Stimulated activated CD8-positive, alpha-beta memory T cell treated with anti-CD3 and anti-CD28 coated beads, Interleukin-15, amount 100 ng/mL, for 4 hours (primary cell): ENCODE measurements at places on chromosomes 2 and 18.

DNA sequence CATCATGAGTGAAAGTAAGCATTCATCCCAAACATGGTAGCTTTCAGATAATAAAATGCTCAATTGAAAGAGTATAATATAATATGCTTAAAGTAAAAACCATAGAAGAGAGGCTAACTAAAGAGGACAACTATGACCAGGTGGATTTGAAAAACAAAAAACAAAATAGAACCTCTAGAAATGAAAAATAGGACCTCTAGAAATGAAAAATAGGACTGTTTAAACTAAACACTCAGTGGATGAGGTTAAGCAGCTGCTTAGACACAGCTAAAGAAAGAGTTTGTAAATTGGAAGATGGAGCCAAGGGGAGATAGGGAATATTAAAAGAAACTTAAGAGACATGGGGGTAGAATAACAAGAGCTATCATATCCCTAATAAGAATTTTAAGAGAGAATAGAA is 301.6 kb downstream of the BCL2 start:
- DNase-seq: no peak

DNA sequence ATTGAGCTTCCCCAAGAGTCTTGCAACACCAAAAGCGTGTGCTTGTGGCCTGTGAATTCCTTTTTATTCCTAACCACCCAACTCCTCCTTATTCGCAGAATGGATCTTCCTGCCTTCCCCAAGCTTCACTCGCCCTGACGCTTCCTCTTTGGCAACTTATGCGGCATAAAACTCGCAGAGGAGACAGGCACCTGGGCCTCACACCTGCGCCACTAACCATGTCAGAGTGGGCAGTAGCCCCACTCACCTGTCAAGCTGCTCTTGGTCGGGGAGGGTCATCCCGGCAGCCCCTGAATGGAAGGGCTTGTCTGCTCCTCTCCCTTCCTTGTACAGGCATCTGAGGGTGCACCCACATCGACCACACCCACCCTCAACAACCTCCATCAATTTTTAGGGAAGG is 106.9 kb upstream of the GPC1 start:
- DNase-seq: no peak

GRCh38 chr2:134671513-134671912 is 47.3 kb downstream of the TMEM163 start:
- no peak for DNase-seq

- DNase-seq: no peak
Measured at GRCh38 chr2:150043172-150043500, 444.3 kb downstream of the RND3 start.

- no peak for DNase-seq
Measured at GRCh38 chr2:221350616-221351015, 221.5 kb downstream of the EPHA4 start.

DNA sequence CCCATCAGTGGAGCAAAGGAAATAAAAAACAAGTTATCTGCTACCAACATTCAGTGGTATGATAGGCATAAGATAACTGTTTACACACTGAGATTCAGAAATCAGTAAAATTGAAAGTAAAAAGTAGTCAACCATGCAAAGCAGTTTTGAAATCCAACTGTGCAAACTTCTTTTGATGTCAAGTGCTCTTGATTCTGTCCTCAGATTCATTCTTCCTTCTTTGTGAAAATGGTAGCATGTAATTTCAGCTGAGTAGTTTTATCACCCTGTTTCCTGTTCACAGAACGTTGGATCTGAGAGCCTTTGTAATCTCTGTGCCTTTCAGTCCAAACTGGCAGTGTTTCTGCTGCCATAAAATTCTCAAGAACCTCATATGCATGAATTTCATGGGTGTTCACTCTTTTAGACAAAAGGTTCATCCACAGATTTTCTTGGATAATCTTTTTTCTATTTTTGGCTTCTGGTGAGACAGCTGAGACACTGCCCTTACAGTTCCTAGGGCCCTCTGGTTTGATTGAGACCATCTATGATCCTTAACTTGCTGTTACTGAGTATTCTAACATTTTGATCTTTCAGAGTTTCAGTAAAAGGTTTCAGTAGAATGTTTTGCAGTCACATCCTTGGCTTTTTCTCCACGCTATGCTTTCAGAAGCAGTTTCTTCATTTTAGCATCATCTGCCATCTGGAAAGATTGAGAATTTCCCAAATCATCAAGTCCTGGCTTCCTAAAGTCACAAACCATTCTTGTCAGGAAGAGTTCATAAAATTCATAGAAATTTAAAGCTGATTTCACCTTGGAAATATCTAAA is 272.3 kb upstream of the EPHA4 start:
- no peak for DNase-seq

- no peak for DNase-seq
Measured at GRCh38 chr2:111618226-111618977, 265.6 kb downstream of the ANAPC1 start.

- no peak for DNase-seq
Measured at GRCh38 chr2:210557721-210558120, 1.3 kb downstream of the CPS1 start.

DNA sequence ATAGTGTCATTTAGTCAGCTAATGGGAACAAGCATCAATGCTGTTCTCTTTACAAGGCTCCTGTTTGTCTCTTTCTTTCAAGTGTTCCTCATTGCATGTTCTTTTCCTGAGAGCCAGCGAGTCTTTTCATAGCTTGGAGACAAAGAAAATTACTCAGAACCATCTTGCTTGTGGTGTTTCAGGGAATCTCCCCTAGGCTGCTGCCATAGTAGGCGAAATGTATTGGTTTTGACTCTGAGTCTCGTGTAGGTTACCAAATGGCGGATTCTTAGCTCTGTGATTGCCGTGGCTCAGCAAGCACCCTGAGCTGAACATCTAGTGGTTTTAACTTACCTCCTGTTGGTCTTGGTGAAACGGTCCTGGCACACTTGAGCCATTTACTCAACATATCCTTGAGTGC is 68.7 kb downstream of the RHBDD1 start:
- no peak for DNase-seq

DNA sequence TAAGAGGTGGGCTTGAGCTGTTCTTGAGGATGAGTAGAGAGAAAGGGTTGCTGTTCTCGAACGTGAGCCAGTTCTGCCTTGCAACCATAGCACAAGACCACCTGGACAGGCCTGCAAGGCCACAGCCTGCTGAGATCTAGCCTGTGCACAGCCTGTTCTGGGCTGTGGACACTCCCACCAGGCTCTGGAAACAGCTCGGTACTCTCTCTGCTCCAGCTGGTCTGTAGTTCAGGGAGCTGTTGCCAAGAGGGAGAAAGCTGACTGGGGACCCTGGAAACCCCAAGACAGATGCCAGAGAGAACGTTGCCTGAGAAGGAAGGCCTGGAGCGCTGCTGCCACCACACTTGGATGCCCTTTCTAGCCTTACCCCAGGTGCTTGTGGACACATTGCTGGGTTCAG is 69.8 kb downstream of the CTIF start:
- DNase-seq: no peak

DNA sequence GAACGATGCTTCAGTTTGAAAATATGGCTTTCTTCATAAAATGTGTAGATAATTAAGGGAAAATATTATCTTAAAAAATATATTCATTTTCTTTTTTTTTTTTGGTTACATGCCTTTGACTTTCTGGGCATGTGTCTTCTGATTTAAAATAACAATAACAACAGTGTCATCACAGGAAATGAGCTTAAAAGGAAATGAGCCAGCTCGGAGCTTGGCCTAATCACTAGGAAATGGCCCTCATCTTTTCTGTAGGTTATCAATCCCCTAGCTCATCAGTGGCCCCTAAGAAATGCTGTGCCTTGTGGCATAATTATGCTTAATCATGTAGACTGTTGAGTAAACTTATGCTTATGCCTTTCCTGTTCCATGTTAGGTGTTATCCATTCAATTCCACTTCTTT is 141.8 kb upstream of the FHL2 start:
- DNase-seq: no peak

GRCh38 chr2:23554054-23554697 is 169.2 kb downstream of the KLHL29 start:
- no peak for DNase-seq

- DNase-seq: no peak
Measured at GRCh38 chr18:26710470-26711096, 154.9 kb downstream of the AQP4 start.

- no peak for DNase-seq
Measured at GRCh38 chr2:15840969-15841368, 99.4 kb upstream of the MYCN start.

GRCh38 chr18:45749918-45750689 is 26.1 kb downstream of the SLC14A1 start:
- no peak for DNase-seq

DNA sequence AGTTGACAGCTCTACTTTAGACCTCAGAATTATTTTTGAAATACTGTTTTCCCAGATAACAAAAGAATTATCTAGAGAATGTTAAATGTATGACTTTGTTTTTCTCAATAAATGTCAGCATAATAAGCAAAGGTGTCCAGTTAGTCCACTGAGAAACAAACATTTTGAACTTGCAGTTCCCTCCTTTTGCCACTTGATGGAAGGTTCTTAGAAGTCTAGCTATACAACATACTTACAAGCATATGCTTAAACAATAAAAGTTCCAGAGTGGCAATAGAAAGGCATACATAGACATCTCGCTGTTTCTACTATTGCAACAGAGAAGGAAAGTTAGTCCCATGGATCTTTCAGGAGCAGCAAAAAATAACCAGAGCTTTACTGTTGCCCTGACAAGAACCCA is 11.8 kb downstream of the NDUFA10 start:
- DNase-seq: no peak

DNA sequence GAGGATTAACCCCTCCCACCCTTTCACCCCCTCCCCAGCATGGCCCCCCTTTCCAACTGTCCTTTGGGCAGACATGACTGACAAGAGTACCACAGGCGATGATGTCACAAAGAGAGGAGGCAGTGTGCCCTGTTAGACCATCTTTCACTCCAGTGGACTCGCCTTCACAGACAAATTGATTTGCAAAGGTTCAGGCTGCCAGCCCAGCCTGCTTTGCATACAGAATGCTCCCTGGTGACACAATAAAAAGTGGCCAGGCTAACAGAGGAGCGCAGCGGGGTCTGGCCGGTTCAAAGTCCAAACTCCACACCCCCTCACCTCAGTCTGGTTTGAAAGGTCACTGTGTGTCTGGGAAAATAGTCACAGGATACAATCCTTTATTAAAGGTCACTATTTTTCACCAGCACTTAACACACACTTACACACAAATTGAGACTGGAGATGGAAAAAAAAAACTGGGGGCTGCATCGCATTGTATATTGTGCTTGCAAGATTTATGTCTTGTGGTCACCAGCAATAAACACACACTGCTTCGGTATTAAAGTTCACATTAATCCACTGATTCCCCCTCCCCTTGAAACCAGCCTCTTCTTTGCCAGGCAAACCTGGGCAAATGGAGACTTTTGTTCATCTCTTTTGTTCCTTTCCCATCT is 236.9 kb downstream of the BCL11A start:
- no peak for DNase-seq

DNA sequence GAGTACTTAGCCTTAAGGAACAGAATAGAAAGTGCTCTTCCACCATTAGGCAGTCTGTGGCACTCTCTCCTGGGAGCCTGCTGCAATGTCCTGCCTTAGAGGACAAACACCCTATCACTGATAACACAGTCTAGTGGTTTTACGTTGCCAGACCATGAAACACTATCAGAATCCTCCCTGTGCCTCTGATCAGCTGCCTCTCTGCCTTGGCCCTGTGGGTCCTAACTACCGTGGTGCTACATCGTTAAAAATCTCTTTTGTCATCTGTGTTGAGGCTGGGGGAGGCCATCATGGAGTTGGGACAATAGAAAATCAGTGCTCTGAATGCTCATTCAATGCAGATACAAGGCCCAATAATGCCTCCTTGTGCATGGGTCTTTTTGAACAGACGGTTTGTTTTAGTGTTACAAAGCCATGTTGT is 11.9 kb upstream of the APCDD1 start:
- no peak for DNase-seq

- DNase-seq: no peak
Measured at GRCh38 chr18:60246606-60247005, 126.0 kb downstream of the MC4R start.

DNA sequence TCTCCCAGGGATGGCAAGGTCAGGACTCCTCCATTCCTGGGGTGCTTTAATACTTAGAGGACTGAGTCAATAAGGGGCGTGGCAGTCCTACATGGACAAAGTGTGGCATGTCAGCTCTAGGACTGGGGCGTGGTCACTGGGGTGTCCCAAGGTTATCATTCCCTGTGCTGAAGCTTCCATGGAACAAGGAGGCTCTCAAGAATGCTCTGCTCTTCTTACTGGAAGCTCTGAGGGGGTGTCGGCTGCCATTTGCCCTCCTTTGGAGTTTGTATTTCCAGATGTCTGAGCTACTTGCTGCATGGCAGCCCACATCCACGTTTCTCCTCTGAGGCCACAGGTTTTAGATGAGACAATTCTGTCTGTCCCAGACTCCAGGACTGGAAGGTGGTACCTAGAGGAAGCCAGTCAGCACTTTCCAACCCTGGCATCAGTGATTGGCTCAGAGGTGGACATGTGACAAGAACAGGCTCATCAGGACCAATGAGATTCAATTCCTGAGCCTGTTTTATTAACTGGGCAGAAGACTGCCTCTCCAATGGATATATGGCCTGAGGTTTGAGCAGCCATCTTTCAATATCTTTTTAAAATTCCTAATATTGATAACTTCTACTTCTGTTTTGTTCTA is 128.9 kb upstream of the ARL4C start:
- DNase-seq: no peak

DNA sequence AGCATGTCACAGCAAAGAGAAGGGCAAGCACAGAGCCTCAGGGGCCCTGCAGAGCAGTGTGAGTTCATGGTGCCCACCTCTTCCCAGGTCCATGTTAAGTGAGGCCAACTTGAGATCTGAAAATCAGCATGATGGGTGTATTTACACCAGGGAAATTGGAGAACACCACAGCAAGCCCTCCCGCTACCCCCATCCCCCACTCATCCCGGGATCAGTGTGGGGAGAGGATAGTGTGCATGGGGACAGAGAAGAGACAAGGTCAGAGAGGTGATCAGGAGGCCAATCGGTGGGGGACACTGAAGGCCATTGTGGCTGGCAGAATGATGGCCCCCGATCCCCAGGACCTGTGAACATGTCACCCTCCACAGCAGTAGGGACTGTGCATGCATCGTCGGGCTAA is 54.7 kb downstream of the PTGR3 start:
- no peak for DNase-seq

DNA sequence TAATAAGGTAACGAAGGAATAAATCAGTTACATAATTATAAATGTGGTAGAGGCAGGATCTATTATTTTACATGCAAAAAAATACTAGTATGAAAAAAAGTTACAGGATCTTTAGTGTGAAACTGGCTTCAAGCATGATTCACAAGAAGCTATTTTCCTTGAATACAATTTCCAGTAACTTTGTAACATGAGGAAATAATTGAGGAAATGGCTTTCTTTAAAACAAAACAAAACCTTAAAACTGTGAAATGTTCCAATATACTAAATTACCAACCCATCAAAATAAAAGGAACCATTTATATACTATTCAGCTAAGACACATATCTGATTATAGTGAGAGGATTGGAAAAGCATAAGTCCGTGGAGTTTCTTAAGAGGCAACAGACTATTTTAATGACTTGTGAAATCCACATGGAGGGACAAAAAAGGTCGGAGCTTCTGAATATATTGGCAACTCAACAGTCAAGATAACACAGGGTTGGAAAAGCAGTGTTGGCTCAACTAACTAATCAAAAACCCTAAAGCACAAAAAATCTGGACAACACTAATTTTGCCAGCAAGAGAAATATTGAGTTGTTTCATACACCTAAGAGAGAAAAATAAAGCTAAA is 10.6 kb downstream of the IRS1 start:
- no peak for DNase-seq
